ENCODE measurements at places on chromosomes 3 and 15. TPM values are rescaled to one million over a fixed set of nuclear protein-coding genes. Genes with fewer than 3 reads are reported as not detected.

PTX3 gene
- not detected for total RNA-seq

VWA5B2 gene
- total RNA-seq: not detected

CPN2 gene
- not detected for total RNA-seq

PLD1 gene
- 0.35 TPM for total RNA-seq

CCR9 gene
- not detected for total RNA-seq

BUB1B gene
- total RNA-seq: 71.8 TPM

ITIH4 gene
- total RNA-seq: 16.5 TPM

SLC51A gene
- not detected for total RNA-seq

Measured in activated naive CD4-positive, alpha-beta T cell treated with anti-CD3 and anti-CD28 coated beads, Interleukin-2, amount 10 ng/mL, durations not matched to agents 5 hours and 36 hours (primary cell).